ENCODE measurements at places on chromosomes 6 and 20. TPM values are rescaled to one million over a fixed set of nuclear protein-coding genes. Genes with fewer than 3 reads are reported as not detected.
A peak's percentile ranks its signal among the peaks of the same experiment; 100 is the strongest.

GNRH2 gene
- total RNA-seq = 0.18 TPM

DNA sequence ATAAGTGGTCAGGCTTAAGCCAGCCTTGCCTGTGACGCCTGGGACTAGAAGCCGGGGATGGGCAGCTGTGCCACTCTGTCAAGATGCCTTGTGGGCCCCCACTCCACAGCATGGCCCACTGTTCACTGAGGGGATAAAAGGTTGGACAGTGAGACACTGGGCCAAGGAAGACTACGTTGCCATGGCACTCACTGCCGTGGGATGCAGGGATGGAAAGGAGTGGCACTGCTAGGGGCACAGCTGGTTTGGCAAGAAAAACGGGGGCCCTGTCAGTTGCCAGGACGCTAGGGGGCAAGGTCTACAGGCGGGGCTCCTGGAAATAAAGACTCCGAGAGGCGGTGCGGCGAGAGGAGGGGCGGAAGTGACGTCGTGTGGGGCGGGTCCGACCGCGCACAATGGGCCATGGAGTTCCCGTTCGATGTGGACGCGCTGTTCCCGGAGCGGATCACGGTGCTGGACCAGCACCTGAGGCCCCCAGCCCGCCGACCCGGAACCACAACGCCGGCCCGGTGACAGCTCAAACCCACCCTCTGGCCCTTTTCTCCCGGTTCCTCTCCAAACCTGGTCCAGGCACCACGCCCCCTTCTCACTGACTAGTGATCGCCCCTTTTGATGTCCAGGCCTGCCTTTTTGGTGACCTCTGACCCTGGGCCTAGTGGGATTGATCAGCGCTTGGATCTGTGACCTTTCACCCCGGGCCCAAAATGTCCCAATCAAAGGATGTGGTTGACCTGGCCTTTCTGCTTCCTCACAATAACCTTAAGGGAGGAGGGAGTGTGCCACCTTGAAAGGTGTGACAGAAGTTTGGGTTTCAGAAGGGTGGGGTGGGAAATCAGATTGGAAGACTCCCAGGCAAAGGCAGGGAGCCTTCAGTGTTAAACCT is at the start of gene ATAT1:
Gene ATAT1 (plus strand): TSS at position 391 of the 883 bp plus-strand sequence.
- DNase-seq = peak; percentile 68

PREX1 gene
- total RNA-seq = 0.72 TPM

DNA sequence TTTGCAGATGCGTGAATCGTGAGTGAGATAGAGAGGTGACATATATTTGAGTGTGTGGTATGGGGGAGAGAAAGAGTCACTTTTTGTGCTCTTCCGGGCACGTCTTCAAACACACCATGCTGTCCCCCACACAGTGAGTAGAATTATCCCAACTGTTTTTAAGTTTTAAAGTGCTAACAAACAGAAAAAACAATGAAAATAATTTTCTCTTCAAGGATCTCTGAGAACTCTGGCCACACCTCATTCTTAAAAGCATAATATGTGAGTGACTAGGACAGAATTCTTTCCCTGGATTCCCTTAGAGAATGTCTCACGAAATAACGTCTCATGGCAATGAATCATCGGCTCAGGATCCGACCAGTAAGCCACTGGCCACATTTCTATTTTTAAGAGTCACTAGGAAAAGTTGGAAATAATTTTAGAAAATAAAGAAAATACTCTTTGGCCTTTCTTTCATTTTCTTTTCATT is 235.7 kb upstream of the ZNF217 start:
- peak; percentile 97 for DNase-seq

DNA sequence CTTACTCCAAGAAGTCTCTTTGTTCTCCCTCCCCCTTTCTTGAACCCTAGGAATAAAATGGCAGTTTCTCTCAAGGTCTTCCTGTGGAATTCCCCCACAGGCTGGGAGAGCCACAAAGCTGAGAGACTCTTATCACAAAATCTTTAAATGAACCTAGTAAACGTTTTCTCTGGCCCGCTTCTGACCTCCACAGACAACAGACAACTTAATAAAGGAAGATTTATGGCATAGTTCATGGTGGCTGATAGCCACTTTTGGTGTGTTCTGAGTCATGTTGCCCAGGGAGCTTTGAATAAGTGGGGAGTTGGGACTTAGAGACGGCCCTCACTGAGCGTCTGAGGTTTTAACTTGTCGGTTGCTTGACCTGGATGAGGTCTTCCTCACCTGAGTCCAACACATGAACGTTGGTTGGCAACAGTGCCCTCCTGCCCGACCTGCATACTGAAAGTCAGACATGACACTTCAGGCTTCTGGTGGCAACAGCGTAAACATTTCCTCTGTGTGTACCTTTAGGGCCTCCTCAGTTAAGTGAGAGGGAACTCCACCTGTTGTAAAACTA is 124.1 kb downstream of the FOXO3 start:
- peak; percentile 51 for DNase-seq

DNA sequence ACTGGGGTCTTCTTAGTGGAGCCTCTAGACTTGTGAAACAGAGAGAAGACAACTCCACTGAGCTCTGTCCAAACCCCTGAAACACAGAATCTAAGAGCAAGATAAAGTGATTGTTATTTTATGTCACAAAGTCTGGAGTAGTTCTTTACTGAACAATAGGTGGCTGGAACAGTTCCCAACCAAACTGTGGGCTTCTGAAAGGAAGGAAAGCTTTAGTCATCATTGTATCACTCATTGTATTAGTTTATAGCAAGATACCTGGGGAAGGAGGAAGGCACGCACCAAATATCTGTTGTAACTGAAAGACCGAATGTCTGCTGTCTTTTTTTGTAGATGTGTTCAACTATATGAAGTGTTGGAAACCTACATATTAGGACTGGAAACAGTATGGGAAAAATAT is 284.9 kb upstream of the TBX18 start:
- no peak for DNase-seq

CLPSL1 gene
- total RNA-seq = not detected

TMEM170B gene
- 0.28 TPM for total RNA-seq

GRCh38 chr6:122730775-122731386 is 48.6 kb upstream of the FABP7 start:
- peak; percentile 54 for DNase-seq

IRF4 gene
- total RNA-seq = not detected

WFDC5 gene
- total RNA-seq = not detected

JPH2 gene
- total RNA-seq = 0.83 TPM

GRCh38 chr6:168915855-168916254 is 337.8 kb downstream of the THBS2 start:
- DNase-seq = no peak

GRCh38 chr6:150091476-150091875 is 22.6 kb upstream of the ULBP3 start:
- DNase-seq = no peak

GABRR1 gene
- not detected for total RNA-seq
